ENCODE measurements at places on chromosomes 2 and 18. TPM values are rescaled to one million over a fixed set of nuclear protein-coding genes. Genes with fewer than 3 reads are reported as not detected.

DNA sequence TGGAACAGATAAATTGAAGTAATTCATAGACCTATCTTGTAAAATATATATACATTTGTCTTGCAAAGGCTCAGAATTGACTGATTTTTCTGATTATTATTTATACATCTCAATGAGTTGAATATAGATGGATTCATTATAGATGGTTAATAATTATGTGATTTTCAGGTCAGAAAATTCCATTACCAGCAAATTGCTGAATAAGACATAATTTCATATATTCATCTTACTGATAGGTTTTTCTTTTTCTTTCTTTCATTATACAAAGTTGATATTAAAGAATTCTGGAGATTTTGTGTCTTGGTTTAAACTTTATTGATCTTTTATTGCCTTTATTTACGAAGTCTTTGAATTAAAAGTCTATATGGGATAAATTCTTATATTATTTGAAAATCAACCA, 41.6 kb upstream of the SPAG16 start:
- DNase-seq: no peak

Gene SGPP2
- 30.6 TPM for total RNA-seq

GRCh38 chr2:223815186-223815883, 22.0 kb downstream of the AP1S3 start:
- no peak for DNase-seq

DNA sequence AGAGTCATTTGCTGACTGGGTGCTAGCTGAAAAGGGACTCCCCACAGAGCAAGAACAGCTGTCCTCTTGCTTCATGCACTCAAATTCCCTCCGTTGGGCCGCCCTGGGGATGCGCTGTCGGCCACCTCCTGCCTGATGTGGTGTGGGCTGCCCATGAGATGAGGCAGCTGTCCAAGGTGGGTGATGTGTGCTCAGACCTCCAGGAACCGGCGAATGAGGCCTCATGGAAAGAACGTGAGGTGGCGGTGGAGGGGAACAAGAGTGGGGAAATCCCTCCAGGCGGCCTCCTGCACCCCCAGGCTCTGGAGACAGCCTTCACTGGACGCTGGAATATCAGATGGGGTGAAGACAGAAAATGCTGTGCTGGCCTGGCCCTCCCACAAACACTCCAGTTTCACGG, 79.8 kb downstream of the LONRF2 start:
- no peak for DNase-seq

DNA sequence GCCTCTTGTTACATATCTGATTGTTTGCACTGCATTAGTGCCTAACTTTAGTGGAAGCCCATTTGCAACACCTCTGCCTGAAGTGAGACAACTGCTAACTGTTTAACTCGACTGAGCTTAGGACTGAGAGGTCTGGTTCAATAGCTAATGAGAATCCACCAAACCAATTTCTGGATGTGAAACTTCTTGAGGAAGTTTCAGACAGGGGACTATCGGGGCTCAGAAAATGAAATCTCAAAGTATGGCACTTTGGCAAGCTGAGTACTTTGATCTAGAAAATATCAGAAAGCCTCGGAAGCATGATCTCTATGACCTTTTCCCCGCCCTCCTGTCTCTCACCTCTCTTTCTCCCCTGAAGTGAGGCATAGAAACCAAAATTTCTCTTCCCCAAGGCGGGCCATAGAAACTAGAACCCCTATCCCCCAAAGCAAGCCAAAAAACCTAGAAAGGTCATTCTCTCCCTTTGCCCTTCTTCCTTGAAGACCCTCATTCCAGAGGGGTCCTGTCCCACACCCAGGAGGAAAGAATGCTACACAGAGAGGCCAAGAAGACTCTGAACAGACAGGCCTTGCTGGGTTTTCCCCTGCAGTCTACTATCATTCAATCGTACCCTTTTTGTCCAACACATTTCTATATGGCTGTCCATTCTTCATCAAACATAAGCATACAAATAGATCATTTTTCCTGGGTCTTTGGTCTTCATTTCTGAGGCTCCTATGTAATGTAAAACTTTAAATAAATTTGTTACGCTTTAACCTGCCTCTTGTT, 69.6 kb upstream of the CREB1 start:
- DNase-seq: no peak

GRCh38 chr2:240468303-240469238, 33.1 kb downstream of the GPC1 start:
- peak; percentile 29 for DNase-seq

Gene HOXD1
- not detected for total RNA-seq

Gene CYB5A
- 103 TPM for total RNA-seq

- DNase-seq: no peak
Observed at GRCh38 chr18:44733069-44733753, 52.5 kb downstream of the SETBP1 start.

GRCh38 chr18:51559198-51559901, 361.9 kb upstream of the MEX3C start:
- no peak for DNase-seq

DNA sequence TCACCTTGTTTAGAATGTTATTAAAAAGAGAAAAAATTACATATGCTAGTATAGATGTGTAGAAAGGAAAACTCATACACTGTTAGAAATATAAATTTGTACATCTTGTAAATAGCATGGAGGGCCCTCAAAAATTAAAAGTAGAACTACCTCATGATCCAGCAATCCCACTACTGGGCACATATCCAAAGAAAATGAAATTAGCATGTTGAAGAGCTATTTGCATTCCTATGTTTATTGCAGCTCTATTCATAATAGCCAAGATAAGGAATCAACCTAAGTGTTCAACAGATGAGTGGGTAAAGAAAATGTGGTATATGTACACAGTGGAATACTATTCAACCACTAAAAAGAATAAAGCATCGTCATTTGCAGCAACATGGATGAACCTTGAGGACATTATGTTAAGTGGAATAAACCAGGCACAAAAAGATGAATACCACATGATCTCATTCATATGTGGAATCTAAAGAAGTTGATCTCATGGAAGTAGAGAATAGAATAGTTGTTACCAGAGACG, 251.5 kb upstream of the THUMPD2 start:
- no peak for DNase-seq

Gene TMEFF2
- 0.10 TPM for total RNA-seq

Measured in left ventricle myocardium superior (tissue), 1 donor.